ENCODE measurements at places on chromosomes 4 and X.

DNA sequence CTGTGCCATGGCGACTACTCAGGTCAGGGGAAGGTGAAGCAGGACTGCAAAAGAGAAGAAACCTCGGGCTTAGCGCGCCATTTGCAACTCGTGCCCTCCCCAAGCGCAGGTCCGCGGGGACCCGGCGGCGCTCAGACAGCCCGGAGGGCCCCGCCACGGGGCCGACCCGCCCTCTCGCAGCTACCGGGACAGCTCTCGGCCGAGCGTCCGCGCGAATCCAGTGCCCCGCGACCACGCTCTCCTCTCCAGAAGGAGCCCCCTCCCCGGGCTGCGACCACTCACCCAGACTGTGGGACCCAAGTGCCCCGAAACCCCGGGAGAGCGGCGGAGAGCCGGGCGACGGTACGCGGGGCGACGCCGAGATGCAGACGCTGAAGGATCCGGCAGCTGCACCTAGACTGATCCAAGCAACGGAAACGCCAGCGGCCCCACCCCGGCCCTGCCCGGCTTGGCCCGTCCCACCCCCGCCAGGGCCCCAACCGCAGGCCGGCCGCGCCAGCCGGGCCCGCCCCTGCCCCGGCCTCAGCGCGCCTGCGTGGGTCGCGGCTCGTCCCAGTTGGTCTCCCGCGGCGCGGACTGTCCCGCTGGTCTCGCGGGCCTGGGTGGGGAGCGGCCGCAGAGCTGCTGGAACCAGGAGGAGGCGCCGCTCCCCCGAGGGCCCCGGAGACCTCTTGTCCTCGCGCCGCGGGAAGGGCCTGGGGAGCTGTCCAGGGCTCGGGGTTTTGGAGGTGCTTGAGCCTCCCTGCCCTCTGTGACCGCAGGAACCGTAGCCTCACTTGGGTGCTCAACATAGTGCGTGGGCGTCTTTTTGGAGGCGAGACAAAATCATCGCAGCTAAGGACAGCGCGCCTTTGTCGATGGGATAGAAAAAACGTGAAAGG, at the start of gene ANXA5:
Gene ANXA5, minus strand, starts transcription at position 400 of the 881 bp plus-strand sequence. Its CDS starts 391 bp downstream, at position 9.
- peak; percentile 97 for ATAC-seq

GRCh38 chr4:74056858-74057562, 18.5 kb upstream of the CXCL3 start:
- ATAC-seq = no peak

- no peak for ATAC-seq
These were observed 382.9 kb downstream of the INPP4B start for GRCh38 chr4:142463206-142463605.

- peak; percentile 44 for ATAC-seq
These were observed 84.6 kb upstream of the PACRGL start for GRCh38 chr4:20615486-20616260.
